B cell (primary cell): ENCODE measurements at places on chromosomes 4 and X.

GRCh38 chr4:87406462-87406861, 15.5 kb upstream of the HSD17B11 start:
- peak; percentile 36 for DNase-seq

DNA sequence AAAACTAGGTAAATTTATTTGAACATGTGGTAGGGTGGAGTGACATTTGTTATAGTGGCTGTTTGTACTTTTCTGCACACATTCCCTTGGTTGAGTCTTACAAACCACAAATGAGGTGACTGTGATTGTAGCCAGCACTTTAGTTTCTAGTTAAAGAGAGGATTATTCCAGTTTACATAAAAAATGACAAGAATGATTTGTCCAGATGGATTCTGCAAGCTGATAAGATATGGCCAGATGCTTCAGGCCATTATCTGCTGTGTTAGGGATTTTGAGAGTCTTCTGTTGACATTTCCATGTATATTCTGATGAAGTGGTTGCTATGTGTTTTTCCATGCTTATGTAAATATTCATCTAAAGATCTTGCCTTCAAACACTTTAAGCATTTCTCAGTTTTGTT, 31.0 kb upstream of the PDE5A start:
- DNase-seq = no peak

- DNase-seq = no peak
Measured at GRCh38 chrX:39758791-39759525, 338.8 kb downstream of the BCOR start.

- DNase-seq = no peak
Measured at GRCh38 chrX:83771664-83772063, 89.3 kb upstream of the CYLC1 start.

- no peak for DNase-seq
Measured at GRCh38 chr4:109928327-109929045, 15.8 kb downstream of the EGF start.

DNA sequence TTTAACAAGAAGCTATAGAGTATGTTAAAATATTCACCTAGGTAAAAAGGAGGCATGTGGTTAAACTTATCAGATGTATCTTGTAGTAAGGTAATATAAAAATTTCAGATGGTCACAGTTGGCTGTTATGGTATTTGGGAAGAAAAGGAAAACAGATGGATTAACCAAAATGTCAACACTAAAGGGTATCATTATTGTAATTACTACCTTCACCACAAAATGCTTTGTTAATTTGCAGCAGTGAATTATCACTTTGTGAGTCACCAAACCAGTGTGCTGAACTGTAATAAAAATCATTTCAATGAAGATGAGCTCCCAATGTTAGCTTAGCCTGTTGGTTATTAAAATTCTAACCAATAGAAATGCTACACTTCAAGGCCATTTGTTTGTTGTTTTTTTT, 233.9 kb downstream of the RPA4 start:
- DNase-seq = no peak

- DNase-seq = no peak
Measured at GRCh38 chr4:42609051-42609450, 47.9 kb downstream of the ATP8A1 start.

DNA sequence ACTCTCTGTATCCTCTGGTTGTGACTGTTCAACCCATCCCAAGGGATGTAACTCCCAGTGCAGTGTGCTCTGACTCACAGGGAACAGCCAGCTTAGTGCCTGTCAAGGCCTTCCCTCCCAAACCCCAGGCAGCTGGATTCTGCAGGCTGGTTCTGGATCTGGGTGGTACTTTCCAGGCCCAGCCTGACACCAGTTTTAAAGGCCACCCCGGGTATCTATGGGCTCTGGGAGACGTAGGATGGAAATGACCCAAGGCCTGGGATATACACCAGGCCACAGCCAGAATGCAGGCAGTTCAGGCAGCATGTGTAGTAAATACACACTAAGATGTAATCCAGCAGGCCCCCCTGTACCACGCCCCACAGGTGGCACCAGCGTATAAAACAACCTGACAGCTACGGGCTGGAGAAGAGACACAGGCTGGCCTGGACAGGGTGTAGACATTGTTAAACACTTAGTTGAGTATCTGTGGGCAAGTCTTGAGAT, 64.2 kb downstream of the SPINK2 start:
- peak; percentile 69 for DNase-seq

DNA sequence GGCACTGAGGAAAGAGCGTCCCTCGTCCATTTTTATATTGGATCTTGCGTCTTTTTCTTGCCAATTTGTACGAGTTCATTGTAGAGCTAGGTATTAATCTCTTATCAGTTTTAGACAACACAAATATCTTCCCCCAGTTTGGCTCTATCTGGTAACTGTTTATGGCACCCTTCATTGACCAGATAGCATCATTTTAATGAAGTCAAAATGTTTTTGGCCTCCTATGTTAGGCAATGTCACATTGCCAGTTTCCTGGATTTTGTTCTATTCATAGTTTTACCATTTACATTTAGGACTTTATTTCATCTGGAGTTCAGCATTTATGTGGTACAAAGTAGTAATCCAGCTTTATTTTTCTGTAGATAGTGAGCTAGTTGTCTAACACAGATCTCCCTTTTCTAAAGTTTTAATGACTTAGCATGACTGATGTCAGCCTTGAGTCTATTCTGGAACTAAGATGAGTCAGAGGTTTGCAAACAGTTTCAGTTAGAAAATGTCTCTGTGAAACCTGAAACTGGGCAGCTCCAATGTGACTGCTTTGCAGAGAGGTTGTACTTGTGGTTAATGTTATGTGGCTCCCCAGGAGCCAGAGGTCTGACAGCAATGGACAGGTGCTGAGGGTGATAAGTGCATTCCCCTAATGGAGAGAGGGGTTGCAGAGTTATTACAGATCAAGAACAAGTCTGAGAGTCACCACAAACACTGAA, 5.3 kb upstream of the STBD1 start:
- no peak for DNase-seq

- DNase-seq = no peak
Measured at GRCh38 chrX:5595570-5595969, 633.1 kb downstream of the NLGN4X start.

DNA sequence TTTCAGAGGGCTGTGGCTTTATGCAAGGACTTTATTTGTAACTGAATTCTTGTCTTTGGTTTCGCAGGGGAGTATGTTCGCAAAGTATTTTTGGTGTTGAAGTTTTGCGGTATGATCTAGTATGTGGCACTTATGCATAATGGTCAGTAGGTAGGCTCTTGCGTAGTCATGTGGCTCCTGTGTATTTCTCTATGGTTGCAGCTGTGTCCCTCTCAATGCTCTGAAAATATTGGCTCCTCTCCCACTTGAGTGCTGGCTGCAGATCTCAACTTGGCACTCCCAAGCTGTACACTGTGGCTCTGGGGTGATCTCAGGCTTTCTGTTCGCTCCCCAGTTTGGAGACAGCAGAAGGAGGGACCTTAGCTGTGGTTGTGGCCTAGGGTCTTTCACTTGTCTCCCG, 24.8 kb downstream of the ARMCX5 start:
- DNase-seq = no peak

GRCh38 chr4:78079726-78080430, 22.8 kb downstream of the FRAS1 start:
- DNase-seq = no peak

- DNase-seq = no peak
Measured at GRCh38 chr4:8394061-8394519, 46.4 kb downstream of the ACOX3 start.

- DNase-seq = peak; percentile 50
Measured at GRCh38 chrX:110847334-110847733, 51.7 kb upstream of the CHRDL1 start.

DNA sequence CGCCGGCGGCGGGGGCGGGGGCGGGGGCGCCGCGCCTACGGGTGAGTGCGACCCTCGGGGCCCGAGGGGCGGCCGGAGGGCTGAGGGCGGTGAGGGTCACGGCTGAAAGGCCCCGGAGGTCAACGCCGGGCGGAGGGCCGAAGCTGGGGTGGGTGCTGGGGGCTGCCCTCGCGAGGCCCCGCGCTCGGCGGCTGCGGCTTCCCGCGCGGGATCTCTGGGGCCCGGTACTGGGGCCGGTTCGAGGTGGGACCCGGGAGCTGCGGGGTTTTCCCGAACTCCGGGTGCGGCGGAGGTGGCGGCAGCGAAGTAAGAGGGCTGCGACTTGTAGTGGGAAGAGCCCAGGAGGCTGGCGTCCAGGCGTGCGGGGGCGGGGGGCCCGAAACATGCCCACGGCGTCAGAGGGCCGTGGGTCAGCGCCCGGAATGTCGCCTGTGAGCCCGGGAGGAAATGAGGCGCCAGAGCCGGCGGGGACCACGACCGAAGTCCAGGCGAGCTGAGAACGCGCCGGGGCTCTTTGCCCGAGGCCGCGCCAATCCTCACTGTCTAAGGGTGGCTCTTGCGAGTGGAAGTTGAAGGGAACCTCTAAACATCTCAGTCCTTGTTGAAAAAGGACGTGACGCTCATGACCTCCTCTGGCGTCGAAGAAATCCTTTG, 407 bp downstream of the IL13RA1 start:
- peak; percentile 32 for DNase-seq

DNA sequence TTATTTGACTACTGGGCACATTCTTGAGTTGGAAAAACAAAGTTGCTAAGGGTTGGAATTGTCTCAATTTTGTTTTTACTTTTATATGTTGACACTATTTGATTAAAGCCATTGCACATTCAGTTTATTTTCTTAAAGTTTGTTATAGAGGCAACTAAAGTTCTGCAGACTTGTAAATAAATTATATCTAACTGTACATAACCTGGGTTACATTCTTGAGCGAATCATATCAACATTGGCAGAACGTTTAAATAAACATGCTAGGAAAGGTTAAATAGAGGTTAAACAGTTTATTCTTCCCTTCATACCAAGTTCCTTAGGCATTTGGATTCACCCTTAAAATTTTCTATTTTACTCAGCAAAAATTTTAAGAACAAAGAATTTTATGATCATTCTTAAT, 74.5 kb downstream of the UCHL1 start:
- DNase-seq = no peak

GRCh38 chrX:141176586-141177451, at the start of gene LDOC1:
Gene LDOC1 (minus strand): TSS chrX:141177129. CDS start chrX:141177021, 108 bp downstream.
- DNase-seq = peak; percentile 83

- no peak for DNase-seq
Measured at GRCh38 chrX:7891928-7892327, 35.3 kb downstream of the PNPLA4 start.

DNA sequence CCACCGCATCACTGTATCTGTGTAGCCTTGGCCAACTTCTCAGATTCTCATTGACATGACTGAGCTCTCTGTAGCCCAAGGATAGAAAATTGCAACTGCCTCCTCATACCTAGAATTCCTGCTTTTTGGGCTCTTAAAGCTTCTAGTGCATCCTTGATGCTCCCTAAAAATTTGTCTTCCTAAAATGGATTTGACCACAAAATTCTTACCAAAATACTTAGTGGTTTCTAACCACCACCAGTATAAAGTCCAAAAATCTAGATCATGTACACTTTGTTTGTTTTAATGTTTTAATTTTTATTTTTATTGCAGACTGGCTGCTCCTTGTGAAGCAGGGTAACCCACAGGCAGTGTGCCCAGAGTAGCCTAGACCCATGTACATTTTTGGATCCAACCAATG, 75.5 kb downstream of the TBC1D9 start:
- DNase-seq = no peak

- no peak for DNase-seq
Measured at GRCh38 chr4:108531461-108531860, 88.9 kb upstream of the RPL34 start.

DNA sequence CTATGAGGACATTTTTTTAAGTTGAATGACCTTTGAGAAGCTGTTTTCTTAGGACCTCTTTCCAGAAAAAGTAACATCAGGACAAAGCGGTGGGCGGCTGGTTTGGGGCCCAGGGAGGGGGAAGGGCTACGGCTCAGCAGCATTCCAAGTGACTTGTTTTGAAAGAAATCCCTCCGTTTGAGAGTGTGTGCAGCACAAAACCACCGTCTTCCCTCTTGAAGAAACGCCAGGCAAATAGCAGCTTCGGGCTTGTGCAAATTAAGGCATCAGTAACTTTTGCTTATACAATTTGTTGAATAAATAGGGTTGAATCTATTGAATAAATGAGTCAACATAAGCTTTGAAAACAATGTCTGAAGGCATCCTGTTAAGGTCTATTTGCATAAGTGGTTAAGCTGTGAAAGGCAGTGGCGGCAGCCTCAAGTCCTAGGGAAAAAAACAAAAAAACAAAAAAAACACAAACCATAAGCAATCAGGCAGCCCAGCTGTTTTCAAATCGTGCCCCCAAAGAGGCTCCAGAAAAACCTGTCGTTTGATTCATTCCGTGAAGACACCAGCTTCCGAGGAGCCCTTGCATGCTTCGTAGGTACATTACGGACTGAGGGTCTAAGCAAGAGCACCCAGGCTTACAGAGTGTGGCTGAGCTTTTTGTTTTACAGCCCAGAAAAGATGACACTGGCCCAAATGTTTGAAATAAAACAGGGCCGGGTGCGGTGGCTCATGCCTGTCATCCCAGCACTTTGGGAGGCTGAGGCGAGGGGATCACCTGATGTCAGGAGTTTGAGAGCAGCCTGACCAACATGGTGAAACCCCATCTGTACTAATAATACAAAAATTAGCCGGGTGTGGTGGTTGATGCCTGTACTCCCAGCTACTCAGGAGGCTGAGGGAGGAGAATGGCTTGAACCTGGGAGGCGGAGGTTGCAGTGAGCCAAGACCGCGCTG, 103.7 kb downstream of the CRLF2 start:
- no peak for DNase-seq

DNA sequence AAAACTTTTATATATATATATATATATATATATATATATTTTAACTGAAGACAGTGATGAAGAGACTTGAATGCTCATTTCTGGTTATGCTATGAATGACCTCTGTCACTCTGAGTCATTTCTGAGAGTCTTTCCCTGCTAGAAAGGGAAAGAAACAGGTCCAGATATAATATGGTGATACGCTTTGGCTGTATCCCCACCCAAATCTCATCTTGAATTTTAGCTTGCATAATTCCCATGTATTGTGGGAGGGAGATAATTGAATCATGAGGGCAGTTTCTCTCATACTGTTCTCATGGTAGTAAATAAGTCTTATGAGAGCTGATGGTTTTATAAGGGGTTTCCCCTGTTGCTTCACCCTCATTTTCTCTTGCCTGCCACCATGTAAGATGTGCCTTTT, 254.1 kb upstream of the IGFBP7 start:
- DNase-seq = no peak

- no peak for DNase-seq
Measured at GRCh38 chr4:143351149-143351691, 14.5 kb downstream of the GAB1 start.
